ENCODE measurements at places on chromosomes 1 and 21. TPM values are rescaled to one million over a fixed set of nuclear protein-coding genes. Genes with fewer than 3 reads are reported as not detected.

GRCh38 chr1:221643404-221644144, 98.3 kb downstream of the DUSP10 start:
- no peaks in the 10 kb centered on the region for H3K4me1 ChIP-seq
- H3K27me3 ChIP-seq, result no peaks in the 10 kb centered on the region
- DNase-seq, result no peak
- no peak overlapping the region for H3K4me3 ChIP-seq

S100A3 gene
- total RNA-seq, result not detected

DNA sequence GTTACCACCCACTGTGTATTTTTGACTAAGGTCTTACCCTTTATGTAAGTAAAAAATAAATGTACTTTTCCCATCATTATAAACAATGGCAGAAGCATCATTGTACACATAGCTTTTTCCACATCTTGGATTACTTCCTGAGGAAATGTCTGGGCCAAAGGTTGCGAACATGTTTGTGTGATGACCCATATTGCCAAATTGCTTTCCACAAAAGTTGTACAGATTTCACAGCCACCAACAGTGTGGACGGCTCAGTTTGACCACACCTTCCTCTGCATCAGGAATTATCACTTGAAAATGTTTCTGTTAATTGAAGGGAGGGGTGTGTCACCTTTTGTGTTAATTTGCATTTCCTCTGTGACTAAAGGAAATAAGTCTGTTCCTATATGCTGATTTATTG, 25.7 kb downstream of the AKNAD1 start:
- H3K4me1 ChIP-seq, result peaks cover 9% of the 10 kb centered on the region
- no peak overlapping the region for H3K4me3 ChIP-seq
- H3K27me3 ChIP-seq, result no peaks in the 10 kb centered on the region
- H3K36me3 ChIP-seq, result no peaks in the 10 kb centered on the region

- H3K27me3 ChIP-seq, result no peaks in the 10 kb centered on the region
- H3K4me3 ChIP-seq, result no peak overlapping the region
- DNase-seq, result no peak
- peaks cover 12% of the 10 kb centered on the region for H3K4me1 ChIP-seq
- no peaks in the 10 kb centered on the region for H3K36me3 ChIP-seq
These were observed 743 bp downstream of the GPR52 start for GRCh38 chr1:174448531-174448883.

GRCh38 chr1:19484338-19484797, 971 bp downstream of the CAPZB start:
- DNase-seq, result peak; percentile 10
- H3K27ac ChIP-seq, result peak overlapping the region; percentile 75
- H3K36me3 ChIP-seq, result no peaks in the 10 kb centered on the region

DNA sequence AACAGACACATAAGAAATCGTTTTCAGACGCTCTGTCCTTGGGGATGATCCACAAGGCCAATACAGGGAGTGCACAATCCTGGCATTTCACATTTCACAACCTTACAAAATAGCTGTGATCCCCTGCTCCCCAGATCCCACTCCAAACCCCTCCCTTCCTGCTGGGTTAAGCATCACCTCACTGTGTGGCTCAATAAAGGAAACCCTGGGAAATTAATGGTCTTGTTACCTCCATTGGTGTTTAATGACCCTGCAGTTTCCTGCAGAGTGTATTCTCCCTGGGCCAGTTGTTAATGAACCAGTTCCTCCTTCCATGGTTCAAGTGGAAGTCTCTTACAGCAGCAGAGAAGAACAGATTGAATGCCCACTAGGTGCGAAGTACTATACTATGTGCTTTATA, 334.7 kb downstream of the OMA1 start:
- H3K27me3 ChIP-seq, result no peaks in the 10 kb centered on the region
- H3K4me3 ChIP-seq, result no peak overlapping the region
- H3K27ac ChIP-seq, result no peak overlapping the region
- DNase-seq, result no peak
- H3K4me1 ChIP-seq, result no peaks in the 10 kb centered on the region

- H3K27ac ChIP-seq, result no peak overlapping the region
- no peak for DNase-seq
- no peaks in the 10 kb centered on the region for H3K27me3 ChIP-seq
- no peaks in the 10 kb centered on the region for H3K36me3 ChIP-seq
- no peaks in the 10 kb centered on the region for H3K4me1 ChIP-seq
These were observed 53.3 kb downstream of the ERO1B start for GRCh38 chr1:236228411-236228810.

GRCh38 chr1:194870860-194871259, 1684.4 kb upstream of the B3GALT2 start:
- no peak for DNase-seq
- no peaks in the 10 kb centered on the region for H3K36me3 ChIP-seq
- H3K27me3 ChIP-seq, result no peaks in the 10 kb centered on the region

GRCh38 chr1:31848381-31848897, 32.6 kb upstream of the SPOCD1 start:
- H3K4me1 ChIP-seq, result no peaks in the 10 kb centered on the region
- no peak for DNase-seq
- H3K27ac ChIP-seq, result no peak overlapping the region

GRCh38 chr1:40911105-40911504, 48.9 kb upstream of the CITED4 start:
- H3K4me1 ChIP-seq, result peaks cover 4% of the 10 kb centered on the region
- H3K36me3 ChIP-seq, result no peaks in the 10 kb centered on the region
- H3K4me3 ChIP-seq, result no peak overlapping the region
- DNase-seq, result no peak

- no peak for DNase-seq
- peak overlapping the region; percentile 96 for H3K4me3 ChIP-seq
- H3K27ac ChIP-seq, result no peak overlapping the region
- peaks cover 38% of the 10 kb centered on the region for H3K4me1 ChIP-seq
- no peaks in the 10 kb centered on the region for H3K36me3 ChIP-seq
These were observed 548 bp upstream of the MFSD2A start for GRCh38 chr1:39954324-39954869.

GRCh38 chr1:151970626-151971025, 23.0 kb downstream of the S100A10 start:
- peaks cover 8% of the 10 kb centered on the region for H3K4me1 ChIP-seq
- H3K27me3 ChIP-seq, result peaks cover 3% of the 10 kb centered on the region
- no peaks in the 10 kb centered on the region for H3K36me3 ChIP-seq
- no peak for DNase-seq

EPHA10 gene
- total RNA-seq, result 0.77 TPM

PLA2G2D gene
- total RNA-seq, result not detected

- H3K27ac ChIP-seq, result no peak overlapping the region
- no peak overlapping the region for H3K4me3 ChIP-seq
- DNase-seq, result no peak
- H3K4me1 ChIP-seq, result no peaks in the 10 kb centered on the region
- H3K27me3 ChIP-seq, result no peaks in the 10 kb centered on the region
- H3K36me3 ChIP-seq, result peaks cover 5% of the 10 kb centered on the region
These were observed 111.3 kb downstream of the MIS18A start for GRCh38 chr21:32167513-32167912.

Measured in neural crest cell (in vitro differentiated cells).